Stimulated activated naive CD4-positive, alpha-beta T cell treated with Interleukin-2 at 50 U/mL for 16 hours (primary cell): ENCODE measurements at places on chromosomes 4 and X.

GRCh38 chr4:142778430-142778829 lies 67.7 kb downstream of the INPP4B start:
- DNase-seq, result no peak

DNA sequence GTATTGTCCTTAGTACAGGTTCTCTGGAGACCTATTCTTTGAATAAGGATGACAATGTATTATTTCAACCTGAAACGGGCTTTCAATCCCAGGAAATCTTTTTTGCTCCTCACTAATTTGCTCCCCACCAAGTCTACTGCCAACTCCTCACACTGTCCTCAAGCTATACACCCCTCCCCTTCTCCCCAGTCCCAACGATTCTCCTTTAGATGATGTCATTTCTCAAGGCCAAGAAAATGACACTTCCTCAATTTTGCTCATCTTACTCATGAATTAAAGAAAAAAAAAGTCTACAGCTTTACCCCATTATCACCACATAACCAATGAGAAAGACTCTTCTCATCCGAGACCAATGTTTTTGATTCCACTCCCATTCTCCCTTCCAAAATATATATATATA lies 20.6 kb downstream of the AP1S2 start:
- DNase-seq, result no peak

DNA sequence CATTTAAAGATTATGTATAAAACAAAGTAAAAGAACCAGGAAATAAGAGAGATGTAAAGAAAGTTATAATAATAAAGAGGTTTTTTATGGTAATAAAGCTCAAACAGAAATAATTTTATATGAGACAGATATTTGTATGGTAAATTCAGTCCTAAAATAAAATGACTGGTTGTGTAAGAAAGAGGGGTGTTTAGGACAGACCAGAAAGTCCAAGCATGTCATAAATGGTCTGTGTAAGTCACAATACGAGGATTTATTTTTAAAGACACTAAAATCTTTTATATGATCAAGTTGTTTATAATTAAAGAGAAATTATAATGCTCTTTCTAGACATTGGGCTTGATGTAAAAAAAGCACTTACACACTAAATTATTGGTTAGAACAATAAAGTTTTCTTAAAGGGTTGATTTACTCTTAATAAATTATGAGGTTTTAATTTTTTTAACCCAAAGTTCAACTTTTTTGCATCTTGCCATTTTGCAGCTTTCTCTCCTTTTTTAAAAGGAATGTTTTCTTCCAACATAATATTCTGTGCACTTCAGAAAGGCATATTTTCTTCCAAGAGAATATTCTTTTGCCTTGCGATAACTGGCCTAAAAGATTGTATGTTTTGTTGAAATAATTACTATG lies 61.9 kb upstream of the TCEAL2 start:
- no peak for DNase-seq

GRCh38 chr4:184444215-184444952 lies 30.0 kb downstream of the IRF2 start:
- no peak for DNase-seq

GRCh38 chr4:123409334-123409733 lies 12.7 kb downstream of the SPRY1 start:
- DNase-seq, result no peak

GRCh38 chr4:82773057-82773456 lies 25.5 kb downstream of the SCD5 start:
- no peak for DNase-seq

DNA sequence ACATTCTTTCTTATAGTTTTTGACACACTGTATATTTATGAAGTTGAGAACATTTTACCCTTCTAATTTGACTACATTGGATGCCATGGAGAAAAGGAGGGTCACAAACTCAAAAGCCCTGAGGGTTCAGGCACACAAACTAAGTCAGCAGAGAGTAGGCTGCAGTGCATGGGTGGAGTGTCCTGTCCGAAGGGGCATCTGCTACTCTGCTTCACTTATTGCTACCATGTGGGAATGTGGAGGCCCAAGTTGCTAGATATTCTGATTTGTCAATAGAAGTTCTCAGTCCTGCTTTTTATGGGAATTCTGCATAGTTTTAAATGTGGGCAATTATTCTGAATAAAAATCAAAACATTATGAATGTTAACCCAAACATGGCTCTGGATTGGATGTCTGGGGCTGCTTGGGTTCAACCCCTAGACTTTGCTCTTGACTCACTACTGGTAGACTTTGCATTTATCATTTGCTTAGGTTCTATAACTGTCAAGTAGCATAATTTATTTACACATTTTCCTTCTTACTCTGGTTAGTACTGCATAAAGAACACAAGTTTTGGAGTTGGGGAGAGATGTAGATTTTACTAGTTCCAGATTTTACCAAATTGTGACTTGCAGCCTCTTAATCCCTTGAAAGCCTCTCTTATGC lies 255.1 kb downstream of the SPRY1 start:
- no peak for DNase-seq

DNA sequence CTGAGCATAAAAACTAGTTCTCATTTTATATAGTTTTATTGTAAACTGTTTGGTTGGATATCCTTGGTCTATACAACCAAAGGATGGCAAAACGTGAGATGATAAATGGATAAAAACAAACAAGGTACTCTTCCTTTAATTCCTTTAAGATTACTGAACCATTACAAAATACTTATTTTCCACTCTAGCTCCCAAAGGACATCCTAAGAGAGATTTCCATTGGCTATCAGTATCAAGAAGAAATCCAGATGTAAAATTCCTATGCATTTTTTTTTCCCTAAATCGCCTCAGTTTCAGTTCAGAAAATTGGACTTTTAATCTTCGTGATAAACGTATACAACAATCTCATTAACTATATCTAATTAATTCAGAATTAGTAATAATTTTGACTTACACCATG lies 2.3 kb downstream of the FBXL5 start:
- DNase-seq, result no peak

GRCh38 chr4:153232768-153233167 lies 28.5 kb downstream of the TRIM2 start:
- no peak for DNase-seq

GRCh38 chr4:40995850-40996249 lies 218.5 kb downstream of the APBB2 start:
- no peak for DNase-seq

- DNase-seq, result no peak
These were observed 18.1 kb downstream of the USP46 start for GRCh38 chr4:52640808-52641565.

GRCh38 chrX:120446498-120446897 lies 22.6 kb downstream of the LAMP2 start:
- no peak for DNase-seq

DNA sequence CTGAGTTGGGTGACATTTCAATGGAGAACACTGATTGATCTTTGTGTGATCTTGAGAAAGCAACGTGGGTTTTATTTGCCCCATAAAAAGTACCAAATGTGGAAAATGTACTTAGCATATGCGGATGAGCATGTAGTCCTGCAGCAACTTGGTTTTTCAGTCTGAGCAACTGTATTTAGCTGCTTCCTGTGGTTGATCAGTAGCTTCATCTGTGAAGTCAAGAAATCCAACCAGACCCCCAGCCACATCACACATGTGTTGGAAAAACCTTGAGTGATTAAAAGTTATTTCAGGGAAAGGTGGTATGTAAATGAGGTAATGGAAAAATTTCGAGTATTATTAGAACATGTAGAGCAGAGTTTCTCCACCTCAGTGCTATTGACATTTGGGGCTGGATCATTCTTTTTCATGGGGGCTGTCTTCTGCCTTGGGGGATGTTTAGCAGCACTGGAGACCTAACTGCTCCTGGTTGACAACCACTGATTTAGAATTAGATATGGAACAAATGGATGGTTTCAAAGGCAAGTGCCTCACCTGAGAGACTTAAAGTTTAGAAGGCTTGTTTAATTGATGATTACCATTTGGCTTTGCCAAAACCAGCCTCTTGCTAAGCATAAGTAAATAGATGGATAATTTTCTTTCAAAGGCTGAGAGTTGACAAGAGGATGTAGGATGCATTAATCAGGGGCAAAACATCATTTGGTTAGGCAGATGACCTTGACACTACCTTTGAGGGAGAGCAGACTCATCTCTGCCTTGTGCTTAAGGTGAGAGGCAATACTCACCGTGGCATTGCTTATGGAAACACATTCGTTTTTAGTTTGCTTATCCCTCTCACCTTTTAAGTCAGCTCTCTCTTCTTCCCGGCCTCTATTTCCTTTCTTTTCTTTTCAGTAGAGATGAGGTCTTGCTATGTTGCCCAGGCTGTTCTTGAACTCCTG lies 193.0 kb upstream of the RPS6KA3 start:
- DNase-seq, result no peak

GRCh38 chrX:150199181-150199580 lies 163.9 kb upstream of the MAMLD1 start:
- no peak for DNase-seq

- DNase-seq, result no peak
These were observed 282.7 kb upstream of the TAPT1 start for GRCh38 chr4:16508968-16509367.

- no peak for DNase-seq
These were observed 55.3 kb downstream of the CCDC158 start for GRCh38 chr4:76365636-76366035.

DNA sequence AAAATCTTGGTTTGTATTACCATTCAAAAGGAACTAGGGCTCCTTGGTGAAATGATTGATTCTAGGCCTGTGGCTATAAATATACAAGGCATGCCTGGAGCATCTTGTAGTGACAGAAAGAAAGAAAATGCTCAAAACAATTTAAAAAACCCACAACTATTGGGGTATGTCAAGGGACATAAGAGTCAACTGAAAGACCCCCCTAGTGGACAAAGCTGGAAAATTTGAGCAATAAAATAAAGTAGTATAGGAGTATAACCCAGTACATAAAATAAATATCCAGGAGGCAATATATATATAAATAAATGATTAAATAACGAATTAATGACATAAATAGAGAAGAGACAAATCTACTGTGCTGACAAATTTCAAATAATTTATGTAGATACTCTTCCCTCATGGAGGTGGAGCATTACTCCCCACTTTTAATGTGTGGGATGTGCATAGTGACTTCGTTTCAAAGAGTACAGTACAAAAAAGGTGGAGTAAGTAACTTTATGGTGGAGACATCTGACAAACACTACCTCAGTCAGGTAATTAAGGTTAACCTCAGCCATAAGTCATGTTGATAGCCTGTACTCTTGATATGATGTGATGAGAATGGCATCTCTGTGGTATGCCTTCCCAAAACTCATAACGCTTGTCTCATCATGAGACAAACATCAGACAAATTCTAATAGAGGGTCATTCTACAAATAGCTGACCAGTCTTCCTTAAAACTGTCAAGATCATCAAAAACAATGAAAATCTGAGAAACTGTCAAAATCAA lies 185.0 kb upstream of the GLRA2 start:
- DNase-seq, result no peak

- DNase-seq, result no peak
These were observed 32.9 kb downstream of the HTT-AS start for GRCh38 chr4:3041192-3042142.

GRCh38 chrX:52341493-52341892 lies 27.3 kb upstream of the XAGE2 start:
- DNase-seq, result no peak

GRCh38 chr4:38189445-38189844 lies 229.2 kb downstream of the PTTG2 start:
- DNase-seq, result no peak

GRCh38 chr4:86274642-86275041 lies 85.2 kb downstream of the MAPK10 start:
- DNase-seq, result no peak

GRCh38 chr4:188201851-188202250 lies 62.6 kb downstream of the TRIML1 start:
- no peak for DNase-seq

DNA sequence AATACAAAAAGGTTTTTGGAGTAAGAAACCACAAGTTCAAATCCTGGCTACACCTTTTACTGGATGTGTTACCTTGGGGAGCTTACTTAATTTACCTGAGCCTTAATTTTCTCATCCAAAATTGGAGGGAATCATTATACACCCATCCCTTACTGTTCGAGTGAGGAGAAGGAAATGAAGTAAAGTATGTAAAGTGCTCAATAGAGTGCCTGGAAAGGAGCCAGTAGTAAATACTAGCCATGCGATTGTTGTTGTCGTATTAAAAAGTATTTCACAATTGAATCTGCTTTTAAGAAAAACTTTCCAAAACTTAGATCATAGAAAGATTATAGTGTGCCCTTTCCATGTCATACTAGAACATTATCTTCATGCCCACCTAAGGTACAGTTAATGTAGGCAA lies 124.5 kb downstream of the ATXN3L start:
- DNase-seq, result no peak

DNA sequence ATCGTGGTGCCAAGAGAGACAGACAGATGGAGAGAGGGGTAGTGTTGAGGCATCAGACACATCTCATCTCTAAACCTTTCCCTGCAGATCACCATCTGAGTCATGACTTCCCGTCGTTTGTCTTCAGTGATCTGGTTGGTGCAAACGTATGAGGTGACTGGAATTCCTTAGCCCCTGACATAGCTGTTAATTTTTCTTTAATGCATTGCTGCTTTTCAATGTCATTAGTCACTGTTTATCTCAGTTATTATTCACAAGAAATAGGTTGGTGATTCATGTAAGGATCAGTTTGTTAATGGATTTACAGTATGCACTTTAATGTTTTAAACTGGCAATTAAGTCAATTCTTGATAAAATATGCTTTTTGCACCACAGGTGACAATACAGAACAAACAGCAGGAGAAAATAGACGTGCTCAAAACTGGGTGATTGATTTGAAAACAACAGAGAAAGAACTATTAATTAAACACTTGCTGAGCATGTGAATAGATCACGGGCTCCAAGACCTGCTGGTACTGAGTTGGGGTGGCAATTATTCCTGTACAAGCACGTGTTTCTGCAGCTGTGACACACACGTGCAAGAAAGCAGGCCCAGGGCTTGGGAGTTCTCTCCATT lies 1.3 kb upstream of the TMEM154 start:
- DNase-seq, result no peak

GRCh38 chr4:5084911-5085475 lies 33.7 kb downstream of the STK32B start:
- DNase-seq, result no peak

GRCh38 chr4:2318476-2318875 lies 56.6 kb upstream of the MXD4 start:
- DNase-seq, result no peak

DNA sequence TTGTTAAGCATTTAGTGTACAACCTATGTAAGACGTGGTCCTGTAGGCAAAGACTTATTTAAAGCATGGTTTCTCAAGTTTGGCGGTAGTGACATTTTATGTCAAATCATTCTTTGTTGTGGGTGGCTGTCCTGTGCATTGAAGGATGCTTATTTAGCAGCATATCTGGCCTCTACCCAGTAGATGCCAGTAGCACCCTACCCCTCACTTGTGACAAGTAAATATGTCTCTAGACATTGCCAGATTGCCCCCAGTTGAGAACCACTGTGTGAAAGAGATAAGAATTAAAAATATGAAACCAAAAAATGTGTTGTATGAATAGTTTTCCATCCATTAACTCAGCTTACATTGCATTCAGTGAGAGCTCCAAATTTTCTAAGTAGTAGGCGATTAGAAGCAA lies 25.5 kb downstream of the MMAA start:
- no peak for DNase-seq

- DNase-seq, result no peak
These were observed 40.1 kb downstream of the NUDT11 start for GRCh38 chrX:51456246-51456645.

- no peak for DNase-seq
These were observed 54.4 kb downstream of the KLHL13 start for GRCh38 chrX:118062048-118062789.
